ENCODE measurements at places on chromosomes 7 and 10.

GRCh38 chr7:150877536-150877935, 25.2 kb downstream of the AOC1 start:
- no peak for DNase-seq

GRCh38 chr10:125061557-125062226, 98.7 kb downstream of the CTBP2 start:
- no peak for DNase-seq

DNA sequence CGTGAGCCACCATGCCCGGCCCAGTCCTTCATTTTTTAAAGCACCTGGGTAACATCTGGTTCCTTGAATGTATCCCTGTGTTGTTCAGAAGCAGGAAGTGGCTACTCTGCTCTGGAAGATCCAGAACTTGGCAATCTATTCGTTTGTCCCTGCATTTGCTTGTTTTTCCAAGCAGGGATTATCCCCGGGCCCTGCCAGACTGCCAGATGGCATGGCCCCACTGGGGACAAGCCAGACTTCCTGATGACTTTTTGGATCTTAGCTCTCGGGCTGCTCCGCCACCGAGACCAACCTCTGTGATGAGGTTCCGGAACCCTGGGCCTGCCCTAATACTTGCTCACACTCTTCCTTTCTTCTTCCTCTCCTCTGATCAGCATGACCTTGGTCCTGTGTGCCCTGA, 496.7 kb downstream of the TYW1 start:
- no peak for DNase-seq

DNA sequence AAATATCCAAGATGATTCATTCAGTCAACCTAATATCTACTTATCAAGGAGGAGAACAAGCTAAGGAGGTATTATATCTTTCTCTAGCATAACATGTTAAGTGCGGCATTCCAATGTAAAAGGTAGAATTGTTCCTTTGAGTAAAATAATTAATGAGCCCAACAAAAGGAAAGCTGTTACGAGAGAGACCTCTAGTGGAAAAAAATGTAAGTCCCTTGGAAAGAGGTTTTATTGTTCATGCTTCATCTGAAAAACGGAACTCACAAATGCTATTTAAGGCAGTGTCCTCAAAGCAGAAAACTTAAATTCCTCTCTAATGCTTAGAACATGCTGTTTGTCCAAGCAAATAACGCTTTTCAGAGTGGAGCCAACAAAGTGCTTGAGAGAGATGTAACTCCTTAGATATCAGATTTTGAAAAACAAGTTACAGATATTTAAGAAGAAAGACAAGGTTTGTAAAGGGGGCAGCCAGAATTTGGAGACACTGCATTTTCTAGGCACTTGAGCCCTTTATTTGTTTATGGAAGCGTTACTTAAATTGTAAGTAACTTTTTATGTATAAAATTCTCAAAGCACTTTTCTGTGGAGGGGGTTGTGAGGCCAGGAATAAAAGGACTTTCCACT, 119.9 kb downstream of the TFEC start:
- DNase-seq: peak; percentile 36

- no peak for DNase-seq
Measured at GRCh38 chr10:79376751-79377556, 29.7 kb downstream of the PPIF start.

DNA sequence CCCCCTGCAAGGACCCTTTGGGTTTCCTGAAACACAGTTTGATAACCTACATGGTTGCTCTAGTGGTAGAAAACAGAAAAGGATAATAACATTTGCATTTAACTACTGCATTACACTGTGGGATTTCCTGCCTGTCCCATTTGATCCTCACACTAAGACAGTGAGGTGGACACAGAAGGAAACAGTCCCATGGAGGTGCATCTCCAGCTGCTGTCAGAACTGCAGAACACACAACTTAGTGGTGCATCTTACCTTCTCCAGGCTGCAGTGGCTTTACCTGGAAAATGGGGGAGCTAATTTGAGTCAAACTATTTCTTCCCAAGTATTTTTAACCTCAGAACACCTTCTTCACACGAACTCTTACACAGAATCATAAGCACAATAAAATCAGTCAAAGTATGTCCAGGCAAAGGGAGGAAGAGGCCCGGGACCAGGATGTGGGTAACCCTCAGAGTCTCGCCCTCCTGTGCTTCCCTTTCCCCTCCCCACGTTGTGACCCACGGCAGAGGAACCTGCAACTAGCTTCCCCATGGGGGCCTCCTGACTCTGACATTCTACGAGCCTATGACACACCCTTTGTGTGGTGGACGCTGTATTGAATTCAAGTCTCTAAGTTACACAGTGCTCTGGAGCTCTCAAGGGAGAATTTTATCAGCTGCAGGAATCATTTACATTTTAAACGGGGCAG, 33.7 kb downstream of the SCRN1 start:
- DNase-seq: no peak

GRCh38 chr7:14892961-14893360, 9.6 kb downstream of the DGKB start:
- DNase-seq: no peak

DNA sequence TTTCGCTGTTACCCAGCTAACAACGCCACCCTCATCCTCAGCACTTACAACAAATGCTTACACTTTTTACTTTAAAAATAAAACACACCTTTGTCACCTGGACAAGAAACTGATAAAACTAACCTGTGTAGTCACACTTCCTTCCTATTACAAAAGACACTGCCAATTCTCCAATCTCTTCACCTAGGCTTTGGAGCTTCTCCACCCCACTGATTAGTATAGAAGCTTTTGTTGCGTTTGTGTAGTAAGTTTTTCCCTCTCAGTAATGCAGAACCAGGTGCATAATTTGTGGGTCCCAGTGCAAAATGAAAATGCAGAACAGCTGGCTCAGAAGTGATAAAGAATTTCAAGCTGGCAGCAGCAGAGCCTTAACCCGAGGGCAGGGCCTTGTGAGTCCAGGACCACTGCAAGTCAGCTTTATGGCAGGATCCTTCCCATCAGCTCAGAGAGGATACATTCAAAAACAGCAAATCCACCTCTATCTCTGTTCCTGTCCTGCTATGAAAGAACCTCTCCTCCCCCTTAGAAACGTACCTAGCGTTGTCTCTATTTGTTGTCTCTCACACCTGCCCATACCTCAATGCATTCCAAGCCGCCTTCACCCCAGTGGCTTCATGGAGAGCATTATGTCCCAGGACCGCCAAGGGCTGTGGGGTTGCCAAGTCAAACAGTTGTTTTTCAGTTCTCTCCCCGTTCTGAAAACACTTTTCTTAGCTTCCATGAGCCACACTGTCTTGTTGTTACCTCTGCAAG, 40.3 kb upstream of the EGFR start:
- DNase-seq: no peak

DNA sequence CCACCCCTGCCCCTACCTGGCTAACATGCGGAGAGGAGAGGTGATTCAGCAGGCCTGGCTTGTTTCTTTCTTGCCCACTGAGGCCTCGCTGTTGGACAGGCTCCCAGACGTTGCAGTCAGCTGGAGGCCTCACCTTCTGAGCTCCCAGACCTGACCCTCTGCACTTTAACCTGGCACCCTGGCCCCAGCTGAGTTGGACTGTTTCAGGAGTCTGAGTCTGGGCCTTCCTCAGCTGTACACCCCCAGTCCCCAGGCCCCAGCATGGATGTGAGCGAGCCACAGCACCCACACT, 35.0 kb downstream of the UNC5B start:
- DNase-seq: no peak

GRCh38 chr7:68544851-68545250, 1053.4 kb upstream of the AUTS2 start:
- DNase-seq: no peak

- no peak for DNase-seq
Measured at GRCh38 chr10:33311640-33312039, 22.8 kb downstream of the NRP1 start.

DNA sequence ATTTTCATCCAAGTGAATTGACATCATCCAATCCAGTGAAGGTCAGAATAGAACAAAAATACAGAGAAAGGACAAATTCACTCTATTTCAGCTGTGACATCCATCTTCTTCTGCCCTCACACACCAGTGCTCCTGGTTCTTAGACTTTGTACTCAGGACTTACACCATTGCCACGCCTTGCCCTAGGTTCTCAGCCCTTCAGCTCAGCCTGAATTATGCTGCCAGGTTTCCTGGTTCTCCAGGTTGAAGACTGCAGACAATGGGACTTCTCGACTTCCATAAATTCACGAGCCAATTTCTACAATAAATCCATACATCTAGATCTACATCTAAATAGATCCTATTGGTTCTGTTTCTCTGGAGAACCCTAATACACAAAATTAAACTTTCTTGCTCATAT, 181.2 kb upstream of the KCND2 start:
- DNase-seq: no peak

DNA sequence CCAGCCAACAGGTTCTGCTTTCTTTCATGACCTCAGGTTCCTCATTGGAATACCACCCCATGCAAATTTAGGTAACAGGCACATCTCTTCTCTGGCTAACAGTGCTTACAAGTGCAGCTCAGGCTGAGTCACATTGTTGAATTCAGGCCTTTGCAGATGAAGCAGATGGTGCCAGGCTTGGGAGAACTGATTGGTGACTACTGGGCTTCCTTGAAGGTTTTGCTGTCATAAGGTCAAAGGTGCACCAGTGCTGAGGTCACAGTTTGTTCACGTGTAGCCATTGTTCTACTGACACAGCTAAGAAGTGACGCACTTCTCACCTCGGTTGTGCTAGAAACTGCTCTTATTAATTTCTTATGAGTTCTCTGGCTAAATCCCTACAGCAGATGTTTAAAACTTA, 128.6 kb upstream of the BMPER start:
- DNase-seq: no peak

GRCh38 chr10:28366994-28367393, 64.1 kb upstream of the MPP7 start:
- no peak for DNase-seq

DNA sequence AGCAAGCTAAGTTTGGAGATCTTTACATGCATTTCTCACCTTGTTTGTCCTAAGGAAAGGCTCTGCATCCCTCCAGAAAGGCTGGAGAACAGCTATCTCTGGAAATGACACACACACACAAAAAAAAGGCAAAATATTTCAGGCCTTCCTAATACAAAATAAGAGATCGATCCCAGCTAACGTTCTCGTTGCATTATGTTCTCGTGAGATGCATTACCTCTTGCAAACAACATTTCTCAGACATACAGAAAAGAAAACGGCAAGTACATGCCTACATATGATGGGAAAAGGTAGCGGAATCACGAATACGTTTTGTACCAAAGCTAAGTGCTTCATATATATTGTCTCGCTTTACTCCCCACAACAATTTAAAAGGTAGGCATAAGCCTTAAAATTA, 488 bp downstream of the MTERF1 start:
- no peak for DNase-seq

- DNase-seq: no peak
Measured at GRCh38 chr7:122487131-122487530, 182.6 kb upstream of the FEZF1 start.

DNA sequence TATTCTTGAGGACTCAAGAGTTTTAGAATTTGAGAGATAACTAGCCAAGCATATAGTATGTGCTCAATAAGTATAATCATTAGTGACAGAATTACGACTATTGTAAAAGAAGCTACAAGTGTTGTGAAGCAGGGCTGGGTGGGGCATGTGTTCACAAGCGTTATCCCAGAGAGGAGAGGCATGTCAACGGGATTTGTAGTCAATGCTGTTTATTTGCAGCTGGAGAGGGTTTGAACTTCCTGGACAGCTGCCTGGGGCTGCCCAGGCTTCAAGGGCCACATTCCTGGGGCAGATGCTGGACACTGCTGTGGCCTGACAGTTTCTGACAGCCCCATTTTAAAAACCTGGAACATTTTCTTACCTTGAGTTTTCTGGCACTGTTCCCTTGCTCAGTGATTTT, 36.9 kb upstream of the CDHR3 start:
- DNase-seq: no peak

DNA sequence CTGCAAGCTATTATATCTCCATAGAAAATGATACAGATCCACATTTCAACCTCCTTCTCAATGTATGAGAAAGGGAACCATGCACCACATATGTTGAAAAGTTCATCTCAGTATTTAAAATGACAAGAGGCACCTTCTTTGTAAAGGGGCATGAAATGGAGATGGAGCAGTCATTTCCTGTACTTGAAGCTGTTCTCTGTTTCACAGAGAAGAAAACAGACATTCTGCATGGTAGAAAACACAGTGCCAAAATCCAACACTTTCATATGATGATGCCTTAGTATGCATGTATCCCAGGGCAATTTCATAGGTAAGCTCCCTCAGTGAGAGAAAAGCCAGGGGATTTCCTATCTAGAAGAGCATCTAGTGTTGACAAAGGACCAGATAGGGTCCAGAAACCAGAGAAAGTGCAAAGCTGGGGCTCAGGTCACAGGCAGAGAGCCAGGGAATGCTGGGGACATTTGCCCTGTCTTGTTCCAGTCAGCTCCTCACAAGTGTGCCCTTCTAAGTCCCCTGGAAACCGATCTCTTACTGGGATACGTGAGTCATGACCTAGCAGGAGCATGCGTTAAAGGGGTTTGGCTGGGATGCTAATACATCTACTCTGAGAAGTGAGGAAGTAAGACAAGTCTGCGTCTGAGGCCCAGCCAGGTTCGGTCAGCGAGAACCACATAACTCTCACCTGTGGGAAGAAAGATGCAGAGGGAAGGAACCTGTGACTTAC, 118.7 kb downstream of the ICA1 start:
- no peak for DNase-seq

- DNase-seq: no peak
Measured at GRCh38 chr10:117457932-117458331, 82.7 kb upstream of the PDZD8 start.

DNA sequence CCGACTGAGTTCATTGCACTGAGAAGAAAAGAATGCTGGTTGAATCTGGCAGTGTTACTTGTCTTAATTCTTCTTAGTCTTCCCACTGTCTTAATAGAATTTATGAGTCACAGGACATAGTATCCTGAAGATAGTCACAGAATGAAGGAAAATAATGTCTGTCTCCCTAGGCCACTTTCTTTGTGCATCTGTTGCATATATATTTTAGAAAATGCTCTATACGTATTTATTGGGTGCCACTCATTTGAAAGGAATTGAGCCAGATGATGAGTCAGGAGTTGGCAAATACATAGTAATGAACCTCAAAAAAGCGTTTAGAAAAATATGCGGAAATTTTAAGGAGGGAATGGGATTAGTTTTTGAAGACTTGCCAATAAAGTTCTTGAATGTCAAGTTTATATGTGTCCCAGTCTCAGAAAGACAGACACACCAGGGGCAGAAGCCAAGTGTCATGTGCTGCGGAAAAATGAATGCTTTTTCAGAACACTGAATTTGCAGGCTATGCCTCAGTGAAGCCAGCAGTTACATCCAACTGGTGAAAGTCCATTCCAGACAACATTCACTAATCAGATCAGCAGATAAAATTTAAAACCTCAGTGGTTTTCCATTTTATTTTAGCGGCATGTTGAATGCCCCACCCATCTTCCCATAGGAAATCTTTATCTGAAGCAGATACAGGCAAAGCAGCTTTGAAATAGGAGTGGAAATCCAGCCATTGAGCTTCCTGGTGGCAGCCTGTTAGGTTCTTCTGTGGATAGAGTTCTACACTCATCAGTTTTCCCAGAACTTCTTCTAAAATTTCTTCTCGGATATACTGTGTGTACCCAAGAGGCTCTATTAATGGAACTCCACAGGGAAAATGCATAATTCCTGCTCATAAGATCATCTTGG, 308.4 kb downstream of the BICC1 start:
- peak; percentile 65 for DNase-seq

- DNase-seq: no peak
Measured at GRCh38 chr10:117132751-117133231, 5.3 kb downstream of the VAX1 start.
